H9 (cell line): ENCODE measurements at places on chromosomes 3 and 15. TPM values are rescaled to one million over a fixed set of nuclear protein-coding genes. Genes with fewer than 3 reads are reported as not detected.

DNA sequence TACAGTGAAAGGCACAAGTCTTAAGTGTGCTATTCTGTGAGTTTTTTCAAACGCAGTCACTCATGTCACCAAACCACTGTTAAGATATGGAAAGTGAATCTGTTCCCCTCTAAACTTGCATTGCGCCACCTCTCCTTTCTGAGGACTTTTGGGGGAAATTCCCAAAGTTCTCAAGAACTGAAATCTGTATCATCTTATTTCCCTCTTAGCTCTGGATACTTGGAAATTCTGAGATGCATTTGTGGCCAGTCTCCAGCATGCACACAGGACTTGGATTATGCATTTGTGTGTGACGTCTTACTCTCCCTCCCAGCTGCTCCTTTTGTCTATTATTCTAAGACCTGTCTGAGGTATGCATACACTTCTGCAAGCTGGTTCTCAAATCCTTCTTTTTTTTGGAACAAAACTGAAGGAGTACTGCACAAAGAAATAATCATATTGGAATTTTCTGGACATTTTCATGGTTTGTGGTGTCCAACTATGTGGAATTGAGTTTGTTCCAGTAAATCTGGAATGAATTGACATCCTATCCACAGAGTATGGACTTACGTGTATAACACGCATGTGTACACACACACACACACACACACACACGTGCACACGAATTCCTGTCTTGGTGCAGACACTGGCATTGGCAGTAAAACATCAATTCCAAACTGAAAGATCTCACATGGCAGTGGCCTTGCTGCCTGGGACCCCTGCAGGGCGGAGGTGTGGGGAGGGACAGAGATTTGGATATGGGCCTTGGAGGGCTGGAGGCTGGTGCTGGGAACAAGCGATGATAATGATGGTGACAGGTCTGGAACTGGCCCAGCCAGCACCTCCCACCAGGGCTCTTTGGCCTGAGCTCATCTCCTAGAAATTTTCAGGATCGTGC, 8.2 kb upstream of the LCTL start:
- H3K27ac ChIP-seq, result no peak overlapping the region
- no peak for DNase-seq
- no peaks in the 10 kb centered on the region for H3K36me3 ChIP-seq
- H3K4me1 ChIP-seq, result no peaks in the 10 kb centered on the region
- H3K4me3 ChIP-seq, result no peak overlapping the region
- H3K27me3 ChIP-seq, result no peaks in the 10 kb centered on the region

DNA sequence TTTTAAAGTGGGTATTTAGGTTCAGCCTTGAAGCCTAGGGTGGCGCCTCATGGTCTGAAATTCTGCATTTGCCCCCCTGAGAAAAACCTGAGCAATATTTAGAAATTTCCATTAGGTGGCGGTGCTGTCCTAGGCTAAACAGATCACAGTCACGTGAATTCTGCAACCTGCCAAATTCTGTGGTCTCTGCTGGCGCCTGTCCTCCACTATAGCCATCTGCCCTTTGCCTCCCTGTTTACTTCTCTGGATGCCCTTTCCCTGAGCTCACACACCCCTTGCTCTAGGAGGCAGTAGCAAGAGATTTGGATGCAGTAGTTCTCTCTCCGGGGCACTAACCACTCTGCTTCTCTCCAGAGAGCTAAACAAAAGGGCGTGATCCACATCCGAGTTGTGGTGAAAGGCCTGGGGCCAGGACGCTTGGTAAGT, 9.1 kb downstream of the MRPS11 start:
- H3K27ac ChIP-seq, result no peak overlapping the region
- H3K4me3 ChIP-seq, result no peak overlapping the region
- H3K36me3 ChIP-seq, result peaks cover 11% of the 10 kb centered on the region
- H3K27me3 ChIP-seq, result no peaks in the 10 kb centered on the region
- peak; percentile 65 for DNase-seq

DNA sequence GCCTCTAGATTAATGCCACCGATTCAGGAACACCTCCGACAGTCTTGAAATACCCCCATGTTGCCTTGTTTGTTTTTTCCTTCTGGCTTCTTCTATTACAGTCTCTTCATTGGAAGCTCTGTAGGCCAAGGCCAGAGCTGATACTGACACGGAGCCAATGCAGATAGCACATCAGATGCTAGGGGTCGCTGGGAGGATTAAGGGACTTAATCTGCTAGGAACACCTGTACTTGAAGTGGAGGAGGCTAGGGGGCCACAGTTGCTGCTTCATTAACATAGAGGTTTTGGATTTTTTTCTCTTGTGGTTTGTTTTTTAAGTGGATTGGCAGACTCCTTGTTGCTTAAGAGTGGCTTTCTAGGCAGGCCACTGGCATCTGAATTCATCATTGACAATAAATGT, 49.6 kb downstream of the PARP14 start:
- H3K27ac ChIP-seq, result no peak overlapping the region
- H3K27me3 ChIP-seq, result no peaks in the 10 kb centered on the region
- H3K4me1 ChIP-seq, result no peaks in the 10 kb centered on the region
- no peak overlapping the region for H3K4me3 ChIP-seq
- H3K36me3 ChIP-seq, result peaks cover 43% of the 10 kb centered on the region

DNA sequence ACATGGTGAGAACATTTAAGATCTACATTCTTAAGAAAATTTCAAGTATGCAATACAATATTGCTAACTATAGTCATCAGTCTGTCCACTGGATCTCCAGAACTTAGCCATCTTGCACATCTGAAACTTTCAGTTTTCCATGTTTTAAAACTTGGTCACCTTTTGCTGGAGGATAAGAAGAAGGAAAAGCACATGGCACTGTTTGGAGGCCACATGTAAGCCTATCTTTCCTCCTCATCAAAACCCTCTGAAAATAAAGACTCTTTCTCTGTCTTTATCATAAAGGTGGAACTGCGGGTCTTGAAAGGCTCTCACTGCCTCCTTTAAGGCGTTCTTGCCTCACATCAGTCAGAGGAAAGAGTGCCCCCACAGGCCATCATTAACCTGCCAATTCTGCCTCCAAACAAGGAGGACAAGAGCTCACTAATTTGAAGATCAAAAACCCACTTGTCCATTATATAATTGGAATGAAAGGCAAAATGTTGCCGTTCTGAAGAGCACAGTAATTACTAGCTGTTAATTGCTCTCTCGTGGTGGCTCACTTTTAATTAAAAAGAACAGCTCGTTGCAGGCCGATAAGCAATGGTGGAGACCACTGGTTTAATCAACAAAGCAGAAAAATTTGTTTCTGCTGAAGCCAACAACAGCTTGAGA, 157.8 kb downstream of the MECOM start:
- H3K4me3 ChIP-seq, result no peak overlapping the region
- H3K4me1 ChIP-seq, result peaks cover 7% of the 10 kb centered on the region; the same call in 1 of the 2 replicates
- no peak overlapping the region for H3K27ac ChIP-seq
- no peaks in the 10 kb centered on the region for H3K36me3 ChIP-seq

- H3K4me1 ChIP-seq, result no peaks in the 10 kb centered on the region
- H3K27ac ChIP-seq, result no peak overlapping the region
- H3K27me3 ChIP-seq, result no peaks in the 10 kb centered on the region
- H3K4me3 ChIP-seq, result no peak overlapping the region
Measured at GRCh38 chr15:39597336-39597735, 16.5 kb downstream of the THBS1 start.

DNA sequence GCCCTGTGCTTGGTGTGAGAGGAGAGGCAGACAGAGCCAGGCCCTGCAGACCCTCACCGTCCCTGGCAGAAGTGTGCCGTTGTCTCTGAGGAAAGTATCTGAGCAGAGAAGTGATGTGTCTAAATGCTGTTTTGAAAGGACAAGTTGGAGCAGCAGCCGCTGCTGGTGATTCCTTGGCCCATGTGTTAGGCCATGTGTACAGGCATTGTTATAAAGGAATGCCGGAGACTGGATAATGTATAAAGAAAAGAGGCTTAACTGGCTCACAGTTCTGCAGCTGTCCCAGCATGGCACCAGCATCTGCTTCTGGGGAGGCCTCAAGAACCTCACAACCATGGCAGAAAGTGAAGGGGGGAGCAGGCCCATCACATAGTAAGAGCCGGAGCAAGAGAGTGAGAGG, 334.6 kb upstream of the ATP10A start:
- H3K36me3 ChIP-seq, result 0 out of 2 replicates have a peak, but pooled peaks cover 3% of the 10 kb centered on the region
- no peak overlapping the region for H3K4me3 ChIP-seq
- no peak overlapping the region for H3K27ac ChIP-seq
- H3K4me1 ChIP-seq, result peaks cover 20% of the 10 kb centered on the region; the same call in 1 of the 2 replicates
- DNase-seq, result no peak

The ZNF35 gene
- 22.3 and 27.3 TPM in 2 replicates for total RNA-seq

The GABRB3 gene
- total RNA-seq, result 98.2 and 112 TPM in 2 replicates

The C3orf85 gene
- total RNA-seq, result not detected in 2 replicates

- peak overlapping the region; percentile 98 for H3K4me3 ChIP-seq
- H3K27me3 ChIP-seq, result no peaks in the 10 kb centered on the region
Measured at GRCh38 chr15:41543521-41543870, 561 bp downstream of the RPAP1 start.

DNA sequence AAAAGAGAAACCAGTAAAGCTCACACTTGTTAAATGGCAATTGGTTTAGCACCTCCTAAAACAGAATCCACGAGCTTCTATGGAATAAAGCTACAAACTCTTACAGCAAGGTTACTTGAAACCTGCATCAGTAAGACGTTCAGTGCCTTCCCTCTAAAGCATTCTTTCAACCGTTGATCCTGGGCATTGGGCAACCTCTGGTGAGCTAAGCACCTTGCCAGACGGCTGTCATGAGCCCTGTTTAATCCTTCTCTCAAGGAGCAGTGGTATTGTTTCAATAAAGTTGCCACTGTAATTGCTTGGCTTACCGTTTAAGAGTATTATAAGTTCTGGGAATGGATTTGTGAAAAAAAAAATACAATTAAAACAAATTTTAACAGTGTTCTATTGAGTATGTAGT, 75.0 kb downstream of the COL8A1 start:
- H3K36me3 ChIP-seq, result no peaks in the 10 kb centered on the region

DNA sequence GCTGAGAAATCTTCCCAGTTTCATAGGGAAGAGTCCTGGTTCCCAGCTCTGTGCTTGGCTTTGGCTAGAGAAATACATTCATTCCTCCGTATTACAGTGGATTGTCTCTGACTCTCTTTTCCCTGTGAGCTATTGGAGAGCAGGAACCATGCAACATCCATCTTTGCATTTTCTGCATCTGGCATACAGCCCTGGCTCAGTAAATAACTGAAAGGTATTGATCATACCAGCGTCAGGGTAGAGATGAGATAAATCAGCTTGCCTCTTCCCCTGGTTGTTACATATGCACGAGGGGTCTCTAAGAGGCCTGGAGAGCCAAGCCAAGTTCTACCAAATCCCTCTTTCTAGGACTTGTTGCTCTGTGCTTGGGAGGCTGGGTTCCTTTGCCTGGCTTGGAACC, 35.2 kb downstream of the FOXB1 start:
- no peak for DNase-seq
- H3K27ac ChIP-seq, result no peak overlapping the region
- no peaks in the 10 kb centered on the region for H3K27me3 ChIP-seq
- peaks cover 2% of the 10 kb centered on the region for H3K4me1 ChIP-seq
- no peak overlapping the region for H3K4me3 ChIP-seq

The KBTBD8 gene
- 16.7 and 19.4 TPM in 2 replicates for total RNA-seq
